ENCODE measurements at places on chromosomes 5 and 9.
A peak's percentile ranks its signal among the peaks of the same experiment; 100 is the strongest.

GRCh38 chr9:16347886-16348285 lies 522.6 kb downstream of the BNC2 start:
- DNase-seq = no peak

DNA sequence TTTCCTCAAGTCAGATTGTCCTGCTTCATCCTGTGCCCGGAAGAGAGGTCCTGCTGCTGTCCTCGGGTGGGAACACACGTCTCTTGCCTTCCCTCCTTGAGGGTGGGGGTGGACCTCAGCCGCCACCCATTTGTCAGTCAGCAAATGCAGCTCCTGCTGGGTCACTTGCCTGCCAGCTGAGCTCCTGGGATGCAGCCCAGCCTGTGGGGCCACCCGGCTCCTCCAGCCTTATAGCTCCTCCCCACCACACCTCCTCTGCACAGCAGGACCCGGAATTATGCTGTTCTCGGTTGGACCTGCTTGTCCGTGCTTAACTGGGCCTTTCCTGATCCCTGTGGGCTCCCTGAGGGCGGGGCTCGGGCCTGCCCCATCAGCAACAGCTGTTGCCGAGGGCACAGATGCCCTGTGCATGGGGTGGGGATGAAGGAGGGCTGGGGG lies 52.7 kb downstream of the RXRA start:
- DNase-seq = no peak

DNA sequence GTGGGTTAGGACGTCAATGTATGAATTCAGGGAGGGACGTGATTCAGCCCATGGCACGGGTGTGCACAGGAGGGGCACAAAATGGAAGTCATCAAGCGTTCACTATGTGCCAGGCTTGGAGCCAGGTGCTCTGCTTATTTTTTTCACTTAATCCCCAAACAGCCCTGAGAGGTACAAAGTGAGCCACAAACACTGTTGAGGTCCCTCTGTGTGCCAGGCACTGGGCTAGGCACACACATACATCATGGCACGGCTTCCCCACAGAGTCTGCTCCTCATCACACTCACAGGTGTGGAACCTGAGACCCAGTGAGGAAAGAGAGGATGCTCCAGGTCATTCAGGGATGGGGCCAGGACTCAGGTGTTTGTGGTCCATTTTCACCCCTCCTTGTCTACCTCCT lies 68.1 kb downstream of the GALNT12 start:
- no peak for DNase-seq

GRCh38 chr5:136427426-136427825 lies 62.1 kb upstream of the TRPC7 start:
- no peak for DNase-seq

- no peak for DNase-seq
Observed at GRCh38 chr5:170534941-170535340, 31.1 kb downstream of the KCNIP1 start.

- no peak for DNase-seq
Observed at GRCh38 chr9:122551371-122551770, 1.5 kb upstream of the OR1N2 start.

GRCh38 chr9:29211580-29212396 lies 1638.5 kb upstream of the C9orf72 start:
- DNase-seq = peak; percentile 63

DNA sequence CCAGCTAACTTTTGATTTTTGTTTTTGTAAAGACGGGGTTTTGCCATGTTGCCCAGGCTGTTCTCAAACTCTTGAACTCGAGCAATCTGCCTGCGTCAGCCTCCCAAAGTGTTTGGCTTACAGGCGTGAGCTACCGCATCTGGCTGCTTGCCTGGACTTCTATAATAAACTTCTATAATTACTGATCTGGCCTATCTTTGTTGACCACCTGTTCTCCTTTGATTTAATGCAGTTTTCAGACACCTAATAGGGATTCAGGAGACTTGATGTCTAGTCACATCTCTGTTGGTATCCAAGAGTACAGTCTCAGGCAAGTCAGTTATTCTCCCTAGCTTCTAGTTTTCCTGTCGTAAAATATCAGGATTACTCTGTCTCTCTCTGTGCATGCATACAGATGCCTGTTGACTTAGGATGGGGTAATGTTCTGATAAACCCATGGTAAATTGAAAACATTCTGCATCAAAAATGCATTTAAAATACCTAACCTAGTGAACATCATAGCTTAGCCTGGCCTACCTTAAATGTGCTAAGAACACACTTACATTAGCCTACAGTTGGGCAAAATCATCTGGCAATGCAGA lies 51.5 kb upstream of the NR3C1 start:
- no peak for DNase-seq

DNA sequence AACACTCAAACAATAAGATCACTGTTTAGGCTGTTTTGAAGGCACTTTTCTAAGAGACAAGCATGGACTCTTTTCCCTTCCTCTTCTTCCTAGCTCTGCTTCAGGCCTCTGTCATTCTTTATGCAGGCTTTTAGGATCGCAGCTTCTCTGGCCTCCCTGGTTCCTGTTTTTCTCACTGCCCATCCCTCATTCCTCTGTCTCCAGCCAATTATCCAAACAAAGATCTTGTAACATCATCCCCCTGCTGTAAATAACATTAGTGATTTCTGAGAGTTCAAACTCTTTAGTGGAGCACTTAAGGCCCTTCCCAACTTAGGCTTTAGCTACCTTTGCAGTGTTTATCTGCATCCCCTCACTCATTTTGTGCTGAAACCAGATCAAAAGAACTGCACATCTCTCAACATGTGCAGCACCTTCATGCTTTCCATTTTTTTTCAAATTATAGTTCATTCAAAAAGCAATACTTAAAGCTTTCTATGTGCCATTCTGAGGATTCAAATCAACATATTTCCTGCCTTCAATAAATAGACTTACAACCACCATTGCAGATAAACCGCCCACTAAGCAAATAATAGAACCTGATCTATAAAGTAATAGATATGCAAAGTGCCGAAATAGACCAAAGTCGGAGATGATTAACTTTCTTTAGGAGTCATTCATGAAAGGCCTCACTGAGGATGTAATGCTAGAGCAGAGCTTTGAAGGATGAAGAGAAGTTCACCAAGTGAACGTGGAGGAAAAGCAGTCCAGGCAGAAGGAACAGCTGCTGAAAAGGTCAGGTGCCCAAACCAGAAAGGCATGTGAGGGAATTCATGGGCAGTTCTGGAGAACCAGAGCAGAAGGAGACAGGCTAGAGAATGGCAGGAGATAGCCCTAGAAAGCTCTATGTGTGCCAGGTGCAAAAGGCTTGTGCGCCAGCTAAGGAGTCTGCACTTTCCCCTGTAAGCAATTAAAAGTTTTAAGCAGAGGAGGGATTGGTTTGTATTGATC lies 95.8 kb upstream of the ZNF366 start:
- no peak for DNase-seq

DNA sequence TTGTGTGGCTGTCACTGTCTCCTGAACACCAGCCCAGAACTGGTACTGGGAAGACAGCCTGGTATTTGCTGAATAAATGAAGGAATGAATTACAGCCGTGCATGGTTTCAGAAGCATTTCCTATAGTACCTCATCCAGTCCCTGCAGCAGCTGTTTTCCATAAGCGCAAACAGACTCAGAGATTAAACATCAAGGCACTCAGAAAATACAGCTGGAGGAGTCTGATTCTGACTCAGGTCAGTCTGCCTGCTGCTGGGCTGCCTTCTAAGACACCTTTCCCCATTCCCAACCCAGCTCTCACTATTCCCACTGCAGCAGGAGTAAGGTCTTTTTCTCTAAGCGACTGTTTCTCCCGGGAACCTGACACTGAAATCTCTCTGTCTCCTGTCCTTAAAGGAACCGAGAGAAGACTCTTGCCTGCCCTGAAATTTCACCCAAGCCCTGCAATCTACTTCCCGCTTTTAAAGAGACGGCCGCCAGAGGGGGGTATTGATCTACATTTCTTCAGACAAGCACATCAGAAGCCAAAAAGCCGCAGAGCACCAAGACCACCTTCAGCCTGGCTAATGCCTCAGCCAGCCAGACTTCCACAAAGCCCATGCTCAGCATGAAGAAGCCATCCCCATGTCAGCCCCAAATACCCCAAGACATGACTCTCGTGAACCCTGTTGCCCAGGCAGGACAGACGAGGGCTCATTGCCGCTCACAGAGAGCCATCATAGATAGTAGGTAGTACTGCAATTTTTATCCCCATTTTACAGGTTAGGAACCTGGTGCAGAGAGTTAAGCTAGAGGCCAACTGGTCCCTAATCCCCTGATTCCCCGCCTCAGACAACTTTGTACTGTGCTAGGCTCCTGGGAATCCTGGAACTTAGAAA lies 5.4 kb upstream of the FOXI1 start:
- DNase-seq = peak; percentile 72

DNA sequence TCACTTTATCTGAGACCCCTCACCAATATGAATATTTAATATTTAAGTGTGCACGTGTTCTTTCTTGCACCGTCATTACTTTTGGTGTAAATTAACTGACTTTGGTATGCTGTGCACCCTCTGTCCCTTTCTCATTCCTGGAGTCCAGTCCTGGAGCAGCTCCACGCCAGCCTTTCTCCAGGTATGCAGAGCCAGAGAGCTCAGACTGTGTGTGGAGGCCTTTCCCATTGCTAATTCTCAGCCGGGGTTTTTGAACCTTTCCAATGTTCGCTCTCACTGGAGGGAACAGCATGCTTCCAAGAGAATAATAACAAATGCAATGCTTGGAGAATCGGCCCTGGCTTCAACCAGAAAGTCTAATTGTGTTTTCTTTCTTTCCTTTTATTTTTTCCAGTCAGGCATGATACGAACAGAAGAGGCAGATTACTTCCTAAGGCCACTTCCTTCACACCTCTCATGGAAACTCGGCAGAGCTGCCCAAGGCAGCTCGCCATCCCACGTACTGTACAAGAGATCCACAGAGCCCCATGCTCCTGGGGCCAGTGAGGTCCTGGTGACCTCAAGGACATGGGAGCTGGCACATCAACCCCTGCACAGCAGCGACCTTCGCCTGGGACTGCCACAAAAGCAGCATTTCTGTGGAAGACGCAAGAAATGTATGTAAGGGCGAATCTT lies 41.7 kb downstream of the ADAMTS16 start:
- no peak for DNase-seq

GRCh38 chr9:114505187-114506081 lies at the start of gene WHRN:
TSS of gene WHRN (minus strand) at chr9:114505473. CDS start at chr9:114504801, 672 bp downstream.
- DNase-seq = peak; percentile 89

GRCh38 chr9:87034841-87035240 lies 87.5 kb upstream of the GAS1 start:
- DNase-seq = no peak

- no peak for DNase-seq
Observed at GRCh38 chr9:20988061-20988460, 43.4 kb downstream of the HACD4 start.

GRCh38 chr5:91069364-91069763 lies 313.8 kb downstream of the ARRDC3 start:
- no peak for DNase-seq

Measured in activated CD4-positive, alpha-beta T cell treated with anti-CD3 and anti-CD28 coated beads, Interleukin-2, Interleukin-6, amounts not matched to agents 100 ng/mL and 50 ng/mL, durations not matched to agents 16 hours and 8 hours (primary cell).